ENCODE measurements at places on chromosomes 3 and 15. TPM values are rescaled to one million over a fixed set of nuclear protein-coding genes. Genes with fewer than 3 reads are reported as not detected.

DNA sequence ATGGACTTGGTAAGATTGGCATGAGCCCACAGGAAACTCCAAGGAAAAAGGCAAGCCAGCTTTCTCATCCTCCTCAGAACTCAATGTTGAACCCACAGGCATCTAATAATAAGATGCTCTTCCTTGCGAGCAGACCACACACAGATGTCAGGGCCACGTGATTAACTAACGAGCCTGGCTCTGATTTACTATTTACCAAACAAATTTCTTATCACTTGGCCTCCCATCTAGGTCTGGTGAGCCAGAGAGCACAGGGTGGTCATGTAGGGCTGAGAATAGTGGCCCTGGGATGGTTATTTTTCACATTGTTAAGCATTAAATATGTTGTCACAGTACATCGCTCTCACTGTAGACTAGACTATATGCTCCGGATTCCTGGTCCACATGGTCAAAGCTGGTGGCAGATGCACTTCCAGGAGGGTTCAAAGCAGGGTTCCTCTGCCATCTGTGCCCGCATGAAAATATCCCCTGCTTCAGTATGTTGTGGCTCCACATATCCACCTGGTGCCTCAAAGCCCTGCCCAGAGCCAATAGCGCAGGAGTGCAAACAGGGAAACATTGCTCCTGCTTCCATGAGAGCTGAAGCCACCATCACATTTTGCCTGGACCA lies 472.5 kb upstream of the WNT5A start:
- no peak for DNase-seq

The EXD1 gene
- not detected for total RNA-seq

DNA sequence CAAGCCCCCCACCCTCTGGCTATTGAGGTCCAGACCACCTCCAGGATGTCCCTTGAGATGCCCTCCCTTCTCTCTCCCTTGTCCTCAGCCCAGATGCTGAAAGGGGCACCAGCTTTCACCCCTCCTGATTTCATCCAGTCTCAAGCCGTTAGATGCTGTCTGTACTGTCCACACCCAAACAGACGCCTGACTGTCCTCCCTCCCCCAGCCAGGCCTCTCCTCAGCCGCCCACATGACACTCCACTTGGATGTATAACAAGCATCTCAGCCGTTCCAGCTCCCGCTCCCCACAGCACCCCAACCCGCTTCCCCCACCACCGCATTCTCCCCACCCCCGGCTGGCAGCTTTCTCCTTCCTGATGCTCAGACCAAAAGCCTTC lies 25.0 kb upstream of the CYP11A1 start:
- no peak for DNase-seq

The SMCO1 gene
- total RNA-seq = not detected
